Activated CD4-positive, alpha-beta T cell treated with anti-CD3 and anti-CD28 coated beads, Interleukin-2, amount 50 U/mL, for 4 hours (primary cell): ENCODE measurements at places on chromosomes 12 and 14.

DNA sequence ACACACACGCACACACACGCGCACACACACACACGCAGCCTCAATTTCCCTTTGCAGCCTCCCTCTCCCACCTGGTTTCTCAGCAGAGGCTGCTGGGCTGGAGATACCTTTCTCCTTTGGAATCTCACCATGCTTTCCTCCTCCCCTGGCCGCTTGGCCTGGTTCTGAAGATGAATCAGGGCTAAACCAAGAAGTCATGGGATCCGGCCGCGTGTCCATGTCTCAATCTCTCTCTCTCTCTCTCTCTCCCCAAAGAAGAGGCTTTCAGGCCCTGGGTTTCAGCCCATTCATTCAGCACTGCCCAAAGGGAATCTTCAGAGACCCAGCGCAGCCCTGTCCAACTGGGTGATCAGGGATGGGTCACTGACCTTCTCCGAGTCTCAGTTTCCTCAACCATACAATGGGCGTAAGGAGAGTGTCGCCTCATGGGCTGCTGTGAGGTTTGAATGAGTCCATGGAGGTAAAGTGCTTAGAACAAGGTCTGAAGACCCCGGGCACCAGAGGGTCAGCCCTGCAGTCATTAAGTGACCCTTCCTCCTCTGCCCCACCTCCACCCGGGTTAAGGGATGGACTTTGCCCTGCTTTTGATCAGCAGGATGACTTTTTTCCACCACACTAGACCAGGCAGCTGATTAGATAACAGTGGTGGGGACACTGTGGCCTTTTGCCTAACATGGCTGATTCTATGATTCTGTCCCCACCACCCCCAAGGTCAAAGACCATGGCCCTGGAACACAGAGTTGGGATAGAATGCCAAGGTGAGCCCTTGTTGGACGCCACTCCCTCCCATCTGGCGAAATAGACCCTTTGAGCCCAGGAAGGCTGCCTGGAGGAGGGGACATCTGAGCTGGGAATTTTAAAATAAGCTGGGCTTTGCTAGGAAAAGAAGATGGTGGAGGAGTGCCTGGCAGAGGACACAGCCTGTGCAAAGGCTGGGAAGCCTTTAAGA is 42.1 kb downstream of the SCARB1 start:
- no peak for DNase-seq

DNA sequence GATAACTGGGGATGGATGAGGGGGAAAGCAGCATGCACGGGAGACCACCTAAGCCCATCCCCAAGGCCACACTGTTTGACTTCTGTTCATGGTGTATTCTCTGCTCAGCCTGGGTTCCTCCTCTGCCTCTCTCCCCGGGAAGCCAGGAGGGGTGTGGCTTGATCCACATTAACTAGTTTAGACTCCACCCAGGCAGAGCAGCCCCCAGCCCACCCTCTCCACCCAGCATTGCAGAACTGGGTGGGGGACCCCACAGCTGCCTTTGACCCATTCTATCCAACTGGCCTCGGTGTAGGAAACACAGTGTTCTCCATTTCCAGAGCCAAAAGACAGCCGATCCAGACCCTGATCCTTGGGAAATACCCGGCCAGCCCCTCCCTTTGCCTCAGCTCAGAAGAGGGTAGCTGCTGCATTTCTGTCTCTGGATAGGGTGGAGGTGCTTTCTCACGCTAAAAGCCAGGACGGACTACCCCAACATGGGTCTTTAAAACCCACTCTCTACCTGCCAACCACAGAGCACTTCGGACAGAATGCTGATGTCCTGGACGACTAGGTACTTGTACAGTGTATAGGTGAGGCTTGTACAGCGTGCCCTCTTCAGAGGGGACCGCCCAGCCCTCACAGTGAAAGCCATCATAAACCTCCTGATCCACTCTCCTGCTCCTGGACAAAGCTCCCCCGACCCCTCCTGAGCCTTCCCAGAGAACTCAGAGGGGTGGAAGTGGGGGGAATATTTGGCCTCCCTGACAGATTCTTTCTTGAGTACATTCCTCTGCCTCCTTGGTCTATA is 9.4 kb downstream of the SPRYD3 start:
- DNase-seq: no peak

DNA sequence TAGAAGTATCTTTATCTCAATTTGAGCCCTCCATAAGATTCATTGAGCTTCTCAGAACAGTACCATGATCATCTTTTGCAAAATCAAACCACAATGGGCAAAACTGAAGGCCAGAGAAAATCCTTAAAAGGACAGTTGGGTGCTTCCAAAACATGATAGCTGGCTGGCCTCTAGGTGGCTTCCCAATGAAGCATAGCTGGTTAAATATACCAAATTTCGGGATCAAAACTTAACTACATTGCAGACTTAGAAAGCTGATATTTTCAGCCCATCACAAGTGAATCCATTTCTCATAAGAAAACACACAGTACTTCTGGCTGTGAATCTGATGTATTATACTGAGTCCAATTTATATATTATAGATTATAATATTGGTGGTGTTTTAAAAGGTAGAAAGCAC is 15.3 kb upstream of the PIK3C2G start:
- DNase-seq: no peak

DNA sequence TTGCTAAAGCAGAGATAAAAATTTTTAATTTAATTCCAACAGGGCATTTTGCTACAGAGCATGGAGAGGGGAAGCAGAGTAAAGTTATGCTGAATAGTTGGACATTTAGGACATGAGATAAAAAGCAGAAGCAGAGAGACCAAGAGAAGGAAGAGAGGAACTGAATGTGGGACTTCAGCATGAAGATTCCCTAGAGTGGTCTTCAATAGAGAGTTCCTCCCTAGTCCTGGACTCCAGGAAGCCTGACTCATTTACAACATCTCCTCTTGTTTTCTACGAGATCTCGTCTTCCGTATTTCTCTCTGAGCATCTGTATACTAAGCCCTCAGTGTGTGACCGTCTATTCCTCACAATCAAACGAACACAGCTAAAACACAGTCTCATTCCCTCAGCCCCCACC is 35.2 kb upstream of the IFT81 start:
- DNase-seq: no peak

DNA sequence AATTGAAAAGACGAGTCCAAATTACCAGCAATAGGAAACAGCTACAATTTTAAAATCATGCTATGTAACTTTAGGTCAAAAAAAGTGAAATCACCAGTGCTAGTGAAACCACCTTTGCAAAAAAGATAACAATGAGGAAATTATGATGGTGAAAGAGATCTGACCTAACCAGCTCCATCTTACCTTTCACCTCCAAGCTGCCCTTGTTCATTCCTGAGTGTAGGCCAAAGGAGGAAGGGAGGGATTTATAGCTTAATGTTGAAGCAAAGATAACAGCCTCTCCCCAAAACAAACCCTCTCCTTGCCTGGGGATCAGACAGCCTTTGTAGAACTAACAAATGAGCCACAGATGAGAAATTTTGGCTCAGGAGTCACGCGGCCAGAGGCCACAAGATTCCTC is 83.2 kb upstream of the EIF5 start:
- no peak for DNase-seq

- DNase-seq: no peak
These were observed 56.0 kb downstream of the DCAF5 start for GRCh38 chr14:69096781-69097475.

GRCh38 chr12:43480591-43480990 is 71.4 kb downstream of the ADAMTS20 start:
- DNase-seq: no peak

DNA sequence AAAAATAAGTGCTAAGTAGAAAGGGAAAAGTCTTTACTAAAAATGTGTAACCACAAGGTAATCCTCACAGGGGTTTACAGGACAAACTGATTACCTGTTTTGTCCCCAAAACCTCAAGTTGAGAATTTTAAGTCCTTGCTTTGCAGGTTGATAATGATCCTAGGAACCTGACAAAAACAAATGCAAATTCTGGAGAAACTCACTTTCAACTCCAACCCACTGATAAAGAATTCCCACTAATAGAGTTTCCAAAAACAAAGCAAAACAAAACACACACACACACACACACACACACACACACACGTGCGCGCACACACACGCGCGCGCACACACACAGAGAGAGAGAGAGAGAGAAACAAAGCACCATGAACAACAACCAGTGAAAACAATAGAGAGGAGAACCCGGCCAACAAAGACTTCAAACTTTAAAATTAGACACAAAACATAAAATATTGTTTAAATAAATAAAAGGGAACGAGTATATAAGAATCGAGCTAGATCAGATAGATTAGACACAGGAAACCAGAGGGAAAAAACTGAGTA is 187.0 kb upstream of the FOXN3 start:
- DNase-seq: no peak

GRCh38 chr14:60965402-60965801 is 15.5 kb downstream of the TRMT5 start:
- no peak for DNase-seq

GRCh38 chr12:52356762-52357580 is 10.3 kb downstream of the KRT85 start:
- DNase-seq: no peak

DNA sequence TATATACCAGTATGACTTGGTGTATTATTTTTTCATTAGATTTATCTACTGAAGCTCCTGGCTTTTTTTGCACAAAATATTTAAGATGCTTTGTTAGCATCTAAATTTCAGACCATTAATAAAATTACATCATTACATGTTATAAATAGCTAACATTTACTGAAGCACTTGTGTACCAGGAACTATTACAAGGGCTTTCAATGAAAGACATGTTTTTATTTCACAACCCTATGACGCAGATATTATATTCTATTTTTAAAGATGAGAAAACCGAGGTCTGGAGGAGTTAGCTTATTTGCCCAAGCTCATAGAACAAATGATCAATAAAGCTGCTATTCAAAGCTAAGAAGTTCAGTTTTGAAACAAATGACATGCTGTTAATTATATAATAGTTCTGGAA is 420.4 kb upstream of the DCN start:
- DNase-seq: no peak

GRCh38 chr12:48940181-48940580 is 14.9 kb upstream of the FKBP11 start:
- no peak for DNase-seq

- no peak for DNase-seq
These were observed 954.8 kb upstream of the SEL1L start for GRCh38 chr14:82488473-82488872.

DNA sequence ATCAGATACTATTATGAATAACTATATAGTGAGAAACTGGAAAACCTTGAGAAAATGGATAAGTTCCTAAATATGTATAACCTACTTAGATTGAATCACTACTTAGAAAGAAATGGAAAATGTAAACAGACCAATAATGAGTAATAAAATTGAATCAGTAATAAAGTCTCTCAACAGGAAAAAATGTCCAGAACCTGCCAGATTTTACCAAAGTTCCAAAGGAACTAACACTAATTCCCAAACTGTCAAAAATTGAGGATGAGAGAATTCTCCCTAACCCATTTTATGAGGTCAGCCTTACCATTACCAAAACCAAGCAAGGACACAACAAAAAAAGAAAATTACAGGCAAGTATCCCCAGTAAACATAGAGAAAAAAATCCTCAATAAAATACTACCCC is 272.0 kb downstream of the RPAP3 start:
- DNase-seq: no peak

DNA sequence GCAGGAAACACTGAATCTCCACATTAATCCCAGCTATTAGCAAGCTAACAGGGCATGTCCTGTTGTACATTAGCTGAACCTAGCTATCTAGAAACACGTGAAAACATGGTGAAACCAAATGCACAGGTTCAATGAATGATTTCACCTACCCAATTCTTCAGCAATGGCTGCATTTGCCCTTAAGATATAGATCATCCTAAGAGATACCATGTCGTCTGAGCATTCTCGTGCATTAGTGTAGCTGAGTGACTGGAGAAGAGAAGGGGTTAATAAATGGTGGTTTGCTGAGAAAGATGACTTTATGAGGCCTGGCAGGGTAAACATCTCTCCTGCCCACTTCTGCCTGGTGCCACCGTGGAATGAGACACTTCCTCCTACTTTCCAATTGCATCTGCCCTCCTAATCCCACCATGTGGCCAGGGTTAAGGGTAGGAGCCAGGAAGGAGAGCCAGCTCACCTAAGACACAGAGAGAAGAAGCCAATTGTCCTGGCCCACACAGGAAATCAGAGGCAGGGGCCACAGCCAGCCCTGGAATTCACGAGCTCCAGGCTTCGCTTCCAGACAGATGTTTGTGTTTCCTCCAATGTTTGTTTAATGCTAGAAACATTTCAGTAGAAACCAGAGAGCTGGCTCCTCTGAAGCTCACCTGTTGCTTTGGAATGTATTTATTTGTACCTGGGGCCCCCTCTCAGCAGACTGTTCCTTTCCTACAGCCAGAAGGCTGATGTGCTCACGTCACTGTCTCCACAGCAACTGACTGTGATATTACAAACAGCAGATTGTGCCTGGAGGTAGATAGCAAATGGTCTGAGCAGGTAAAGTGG is 126.0 kb upstream of the PARP11 start:
- no peak for DNase-seq

DNA sequence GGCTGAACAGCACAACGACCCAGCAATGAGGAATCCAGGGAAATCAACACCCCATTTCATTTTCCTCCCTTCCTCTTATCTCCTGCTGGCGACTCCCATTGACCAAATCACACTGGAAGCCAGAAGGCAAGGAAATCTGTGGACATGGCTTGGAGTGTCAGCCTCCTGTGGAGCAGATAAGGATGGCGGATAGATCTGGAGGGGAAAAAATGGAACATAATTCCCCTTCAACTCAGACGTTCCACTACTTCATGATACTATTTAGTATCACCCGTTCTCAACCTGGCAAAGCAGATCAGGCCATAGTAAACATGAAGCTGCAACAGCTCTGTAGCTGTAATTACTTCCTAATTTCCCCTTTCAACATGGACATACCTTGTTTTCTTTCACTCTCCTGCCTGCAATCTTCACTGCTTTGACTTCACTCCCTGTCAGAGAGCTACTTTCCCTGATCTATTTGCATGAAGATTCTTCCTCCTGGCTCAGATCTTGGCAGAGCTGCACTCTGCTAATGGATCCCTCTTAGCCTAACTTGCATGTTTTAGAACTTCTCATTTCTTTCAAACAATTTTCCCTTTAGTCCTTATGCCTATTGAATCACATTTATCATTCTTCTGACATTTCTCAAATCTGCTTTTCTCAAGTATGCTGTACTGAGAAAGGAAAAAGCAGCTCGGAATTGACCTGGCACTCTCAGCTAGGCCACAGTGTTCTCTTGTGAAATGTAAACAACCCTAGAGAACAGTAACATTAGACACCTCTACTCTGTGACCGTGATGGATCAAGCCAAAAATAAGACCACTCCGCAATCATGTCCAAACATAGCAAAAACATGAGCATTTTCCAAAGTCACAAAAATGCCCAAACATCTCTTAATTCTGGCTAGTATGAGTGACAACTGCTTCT is 135.1 kb downstream of the ETNK1 start:
- DNase-seq: no peak

DNA sequence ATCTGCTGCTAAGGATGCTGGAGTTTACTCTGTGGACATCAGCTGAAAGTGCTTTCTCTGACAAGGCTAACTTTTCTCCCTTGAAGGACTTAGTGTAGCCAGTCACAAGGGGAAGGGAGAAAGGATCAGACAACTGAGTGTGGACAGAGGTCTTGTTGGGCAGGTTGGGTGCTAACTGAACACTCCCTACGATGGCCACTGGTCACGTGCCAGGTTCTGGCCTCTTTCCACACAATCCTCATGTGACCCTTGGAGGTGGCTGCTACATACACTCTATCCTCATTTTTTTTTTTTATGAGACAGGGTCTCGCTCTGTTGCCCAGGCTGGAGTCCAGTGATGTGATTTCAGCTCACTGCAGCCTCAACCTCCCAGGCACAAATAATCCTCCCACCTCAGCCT is 39.7 kb downstream of the FOXN4 start:
- no peak for DNase-seq

- DNase-seq: no peak
These were observed 6.1 kb downstream of the SOS2 start for GRCh38 chr14:50225067-50225973.

GRCh38 chr12:105481392-105482300 is 151.2 kb downstream of the C12orf75 start:
- DNase-seq: no peak
